ENCODE measurements at places on chromosomes 7 and 10.
A peak's percentile ranks its signal among the peaks of the same experiment; 100 is the strongest.

- DNase-seq, result no peak
Measured at GRCh38 chr7:19102884-19103283, 14.6 kb downstream of the TWIST1 start.

DNA sequence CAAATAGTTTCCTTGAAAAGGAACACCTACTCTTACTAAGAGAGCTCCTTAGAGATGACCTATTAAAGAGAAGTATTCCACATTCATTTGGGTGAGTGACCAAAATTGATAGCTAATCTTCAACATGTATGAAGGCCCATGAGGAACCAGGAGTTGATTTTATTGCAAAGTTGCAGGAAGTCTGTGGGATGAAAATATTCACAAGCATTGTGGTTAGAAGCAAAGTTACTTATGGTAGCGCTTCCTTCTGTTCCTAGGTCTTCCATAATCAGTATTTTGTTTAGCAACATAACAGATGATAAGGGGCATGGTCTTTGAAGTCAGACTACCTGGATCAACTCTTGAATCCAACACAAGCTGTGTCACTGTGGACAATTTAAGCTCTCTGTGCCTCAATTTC is 164.5 kb downstream of the DGKB start:
- DNase-seq, result no peak

DNA sequence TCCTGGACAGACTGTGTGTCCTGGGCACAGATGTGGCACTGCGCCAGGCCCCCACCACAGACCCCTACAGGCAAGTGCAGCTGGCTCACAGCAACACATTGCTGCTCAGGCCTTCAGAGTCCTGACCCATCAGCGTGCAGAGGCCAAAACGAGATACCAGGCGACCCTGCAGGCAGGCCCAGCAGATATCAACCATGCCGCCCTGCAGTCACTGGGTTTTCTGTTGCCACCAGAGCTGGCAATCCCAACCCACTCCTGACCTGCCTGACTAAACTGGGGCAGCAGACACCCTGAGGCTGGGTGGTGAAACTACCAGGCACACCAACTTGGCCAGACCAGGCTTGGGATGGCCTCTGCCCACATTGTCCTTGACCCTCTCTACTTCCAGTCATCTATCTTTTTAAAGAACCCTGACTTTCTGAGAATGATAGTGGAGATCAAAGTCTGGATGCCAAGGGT is 20.3 kb downstream of the ZCCHC24 start:
- DNase-seq, result no peak

DNA sequence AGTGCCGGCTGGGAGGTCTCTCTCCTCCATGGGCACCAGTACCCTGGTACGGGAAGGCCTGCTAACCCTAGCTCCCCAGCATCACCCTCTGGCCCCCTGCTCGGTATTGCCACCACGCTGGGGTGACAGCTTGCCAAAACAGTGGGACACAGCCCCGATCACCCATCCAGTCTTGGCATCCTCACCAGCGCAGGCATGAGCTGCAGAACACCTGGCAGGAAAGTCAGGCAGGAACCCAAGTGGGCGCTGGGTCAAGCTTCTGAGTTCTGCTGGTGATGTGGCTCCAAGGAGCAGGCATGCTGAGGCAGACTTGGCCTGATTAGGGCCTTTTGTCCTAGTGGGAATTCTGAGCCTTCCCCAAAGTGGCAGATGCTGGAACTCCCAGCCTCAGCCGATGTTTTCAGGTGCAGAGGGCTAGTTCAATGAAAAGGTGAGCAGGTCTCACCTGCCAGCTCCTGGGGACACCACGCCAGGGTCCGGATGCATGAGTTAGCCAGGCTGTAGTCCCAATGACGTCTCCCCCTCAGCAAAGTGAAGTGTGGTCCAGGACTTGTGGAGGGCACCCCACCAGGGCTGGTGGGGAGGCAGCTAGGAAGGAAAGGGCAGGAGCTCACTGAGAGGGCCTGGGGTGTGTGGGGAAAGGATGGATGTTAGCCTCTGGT is 8.5 kb upstream of the ZNF22 start:
- DNase-seq, result no peak

- no peak for DNase-seq
Measured at GRCh38 chr10:129896136-129896859, 67.8 kb downstream of the EBF3 start.

- DNase-seq, result no peak
Measured at GRCh38 chr10:614790-615582, 74.5 kb downstream of the DIP2C start.

- no peak for DNase-seq
Measured at GRCh38 chr7:117478836-117479224, 995 bp upstream of the CFTR start.

DNA sequence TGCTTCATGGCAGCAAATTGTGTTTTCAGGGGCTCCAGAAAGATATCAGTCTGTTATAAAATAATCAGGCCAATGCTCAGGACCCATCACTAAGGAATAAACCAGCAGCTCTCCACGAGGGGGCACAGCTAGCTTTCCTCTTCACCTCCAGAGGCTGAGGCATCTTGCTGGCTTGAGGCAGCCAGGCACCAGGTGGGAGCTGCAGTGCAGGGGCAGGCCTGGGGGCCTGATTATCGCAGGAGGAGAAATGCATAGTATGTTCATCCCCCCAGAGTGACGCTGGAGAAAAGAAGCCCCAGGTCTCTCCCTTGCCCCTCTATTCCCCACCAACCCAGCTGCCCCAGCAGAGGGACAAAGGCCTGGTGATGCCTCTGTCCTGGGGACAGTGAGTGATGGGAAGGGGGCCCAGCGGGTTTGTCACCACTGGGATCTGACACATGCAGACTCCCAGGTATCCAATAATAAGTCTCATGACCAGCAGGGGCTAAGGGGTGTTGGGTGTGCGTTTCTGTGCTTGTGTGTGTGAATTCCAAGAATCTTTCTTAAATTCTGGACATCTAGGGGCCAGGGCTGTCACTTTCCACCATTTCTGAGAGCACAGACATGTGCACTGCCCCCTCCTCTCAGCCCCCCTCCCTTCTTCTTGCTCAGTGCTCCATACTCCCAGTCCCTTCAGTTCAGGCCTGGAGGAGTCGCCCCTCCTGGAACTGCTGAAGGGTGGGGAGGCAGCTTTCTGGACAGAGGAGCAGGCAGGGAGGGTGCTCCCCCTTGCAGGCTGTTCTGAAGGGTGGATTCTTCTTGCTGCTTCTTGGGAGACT is 128.1 kb upstream of the FAM20C start:
- peak; percentile 75 for DNase-seq

DNA sequence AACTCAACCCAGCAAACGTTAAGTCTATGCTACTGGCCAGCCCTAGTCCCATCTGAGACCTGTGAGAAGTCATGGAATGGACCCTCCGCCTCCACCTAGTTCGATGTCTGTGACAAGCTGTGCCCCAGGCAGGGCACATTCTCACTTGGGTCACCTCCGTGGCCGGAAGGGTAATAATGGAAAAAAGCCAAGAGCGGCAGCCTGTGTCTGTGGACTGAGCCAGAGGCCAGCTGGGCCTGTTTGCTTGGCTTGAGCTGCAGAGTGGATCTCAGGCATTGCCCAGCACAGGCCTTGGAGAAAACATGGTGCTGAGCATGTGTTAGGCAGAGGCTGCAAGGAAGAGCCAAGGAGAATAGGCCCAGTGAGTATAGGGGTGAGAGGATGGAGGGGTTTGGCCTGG is 97.8 kb downstream of the GALNT17 start:
- DNase-seq, result no peak

Measured in fibroblast of mammary gland (primary cell).